ENCODE measurements at places on chromosomes 2 and 18.

DNA sequence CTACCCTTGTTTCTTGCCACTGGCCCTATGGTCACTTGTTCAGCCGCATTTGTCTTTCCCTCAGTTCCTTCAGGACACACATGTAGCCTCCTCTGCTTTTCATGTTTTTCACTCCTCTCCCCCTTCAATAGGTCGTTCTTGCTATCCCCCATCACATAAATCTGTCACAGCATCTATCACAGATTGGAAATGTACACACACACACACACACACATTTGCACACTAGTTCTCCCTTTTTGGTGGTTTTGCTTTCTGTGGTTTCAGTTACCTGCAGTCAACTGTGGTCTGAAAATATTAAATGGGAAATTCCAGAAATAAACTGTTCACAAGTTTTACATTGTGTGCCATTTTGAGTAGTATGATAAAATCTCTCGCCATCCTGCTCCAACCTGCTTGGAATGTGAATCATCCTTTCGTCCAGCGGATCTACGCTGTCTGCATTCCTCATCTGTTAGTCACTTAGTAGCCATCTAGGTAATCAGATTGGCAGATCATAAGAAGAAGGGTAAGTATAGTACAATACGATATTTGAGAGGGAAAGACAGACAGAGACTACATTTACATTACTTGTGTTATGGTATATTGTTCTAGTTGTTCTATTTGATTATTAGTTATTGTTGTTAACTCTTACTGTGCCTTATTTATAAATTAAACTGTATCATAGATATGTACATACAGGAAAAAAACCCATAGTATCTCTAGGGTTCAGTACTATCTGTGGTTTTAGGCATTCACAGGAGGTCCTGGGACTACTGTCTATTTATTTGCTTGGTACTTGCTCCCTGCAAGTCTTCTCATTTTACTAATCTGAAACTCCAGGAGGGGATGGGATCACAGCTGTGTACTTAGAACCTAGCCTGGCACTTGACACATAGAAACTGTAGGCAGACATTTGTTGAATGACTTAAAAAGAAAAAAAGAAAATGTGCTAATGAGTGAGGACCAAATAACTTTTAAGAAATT, 86.1 kb upstream of the PNPT1 start:
- DNase-seq, result no peak

GRCh38 chr2:113012436-113013335, 7.4 kb downstream of the IL36A start:
- no peak for DNase-seq

DNA sequence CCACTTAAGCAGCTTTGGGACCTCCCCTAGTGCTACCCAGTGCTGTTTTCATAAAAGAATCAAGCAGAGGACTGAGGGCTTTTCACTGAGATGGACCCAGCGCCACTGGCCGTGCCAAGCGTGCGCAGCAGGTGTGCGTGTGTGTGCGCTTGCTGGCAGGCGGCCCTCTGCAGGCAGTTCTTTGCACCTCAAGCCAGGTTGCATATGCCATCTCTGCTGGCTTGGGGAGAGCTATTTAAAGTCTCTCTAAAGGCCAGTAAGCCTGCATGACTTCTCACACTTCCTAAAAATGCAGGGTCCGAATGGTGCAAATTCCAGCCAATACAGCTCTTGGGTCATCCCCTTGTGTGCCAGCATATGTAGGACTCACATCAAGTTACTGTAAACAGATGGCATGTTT, 255.5 kb downstream of the RNF152 start:
- no peak for DNase-seq

DNA sequence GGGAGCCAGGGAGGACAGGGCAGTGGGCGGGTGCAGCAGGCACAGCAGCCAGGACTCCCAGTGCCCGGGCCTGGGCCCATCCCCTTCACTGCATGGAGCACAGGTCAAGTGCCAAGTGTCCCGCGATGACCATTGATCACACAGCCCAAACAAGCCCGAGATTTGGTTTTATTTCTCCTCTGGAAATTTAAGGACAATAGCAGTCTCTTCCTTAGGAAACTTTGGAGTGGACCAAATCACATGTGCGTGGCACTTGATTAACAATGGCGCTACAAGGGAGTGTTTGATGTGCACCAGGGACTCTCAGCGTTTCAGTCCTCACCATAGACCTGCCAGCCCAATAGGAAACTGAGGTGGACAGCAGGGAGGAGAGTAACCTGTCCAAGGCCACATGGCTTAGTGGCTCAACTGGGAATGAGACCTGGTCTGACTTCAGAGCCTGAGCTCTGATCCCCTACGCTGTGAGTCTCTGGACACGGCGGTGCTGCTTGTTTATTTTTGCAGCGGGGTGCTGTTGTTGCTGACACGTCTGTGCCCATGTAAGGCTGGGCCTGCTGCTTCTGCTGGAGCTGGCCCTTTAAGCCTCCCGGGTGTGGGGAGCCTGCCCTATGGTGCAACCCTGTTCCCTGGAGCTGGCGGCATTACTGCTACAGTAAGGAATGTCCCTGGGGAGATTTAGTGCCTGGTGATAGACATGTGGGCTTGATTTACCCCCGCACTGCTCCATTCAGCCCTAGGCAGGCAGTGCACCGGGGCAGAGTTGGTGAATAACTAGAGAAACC, 194.2 kb downstream of the INHBB start:
- DNase-seq, result no peak

GRCh38 chr18:6751222-6751621, 21.7 kb downstream of the ARHGAP28 start:
- no peak for DNase-seq

- DNase-seq, result no peak
Observed at GRCh38 chr2:200466425-200467418, 43.1 kb downstream of the KCTD18 start.

GRCh38 chr2:100137866-100138570, 4.4 kb downstream of the AFF3 start:
- DNase-seq, result no peak

DNA sequence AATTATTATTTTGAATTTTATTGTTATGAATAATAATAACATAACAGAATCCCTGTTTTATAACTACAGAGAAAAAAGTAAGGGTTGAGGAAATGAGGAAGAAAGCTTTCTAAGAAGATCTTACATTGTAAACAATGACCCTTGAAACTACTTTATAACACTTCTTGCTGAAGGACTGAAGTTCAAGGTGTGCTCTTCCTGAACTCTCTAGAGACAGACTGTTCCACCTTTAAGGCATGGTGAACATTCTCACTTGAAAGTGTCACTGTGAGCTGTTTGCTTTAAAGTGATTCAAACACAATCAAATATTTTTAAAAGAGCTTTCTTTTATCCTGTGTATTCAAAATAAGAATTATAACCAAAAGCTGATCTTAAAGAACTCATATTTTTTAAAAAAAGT, 131.5 kb downstream of the DNAH7 start:
- DNase-seq, result no peak

GRCh38 chr2:3604207-3604877, 9.4 kb downstream of the COLEC11 start:
- no peak for DNase-seq

- no peak for DNase-seq
Observed at GRCh38 chr2:120708944-120709607, 26.6 kb upstream of the GLI2 start.

- DNase-seq, result no peak
Observed at GRCh38 chr2:219000569-219000960, 7.3 kb upstream of the CRYBA2 start.

GRCh38 chr18:75161256-75162028, 47.5 kb downstream of the PTGR3 start:
- DNase-seq, result no peak

GRCh38 chr2:8030573-8031303, 651.1 kb upstream of the ID2 start:
- no peak for DNase-seq

DNA sequence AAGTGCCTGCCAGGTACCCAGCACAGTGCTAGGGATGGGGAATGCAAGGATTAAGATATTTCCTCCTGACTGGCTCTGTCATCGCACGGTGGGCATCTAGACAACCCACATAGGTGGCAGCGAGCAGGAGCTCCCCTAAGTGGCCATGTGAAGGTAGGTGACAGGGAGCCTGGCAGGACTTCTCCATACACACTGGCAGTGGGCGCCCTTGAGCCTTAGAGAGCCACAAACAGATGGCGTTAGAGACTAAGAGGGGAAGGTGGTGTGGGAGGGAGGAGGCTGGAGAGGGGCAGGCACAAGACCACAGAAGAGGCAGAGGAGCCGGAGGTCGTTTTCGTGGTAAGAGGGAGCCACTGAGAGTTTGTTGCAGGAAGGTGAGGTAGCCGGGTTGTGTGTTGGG, 15.2 kb downstream of the PRELID3A start:
- DNase-seq, result no peak

GRCh38 chr2:128596396-128597120, 277.9 kb upstream of the HS6ST1 start:
- no peak for DNase-seq

- no peak for DNase-seq
Observed at GRCh38 chr2:96131152-96131812, 7.0 kb downstream of the ASTL start.

DNA sequence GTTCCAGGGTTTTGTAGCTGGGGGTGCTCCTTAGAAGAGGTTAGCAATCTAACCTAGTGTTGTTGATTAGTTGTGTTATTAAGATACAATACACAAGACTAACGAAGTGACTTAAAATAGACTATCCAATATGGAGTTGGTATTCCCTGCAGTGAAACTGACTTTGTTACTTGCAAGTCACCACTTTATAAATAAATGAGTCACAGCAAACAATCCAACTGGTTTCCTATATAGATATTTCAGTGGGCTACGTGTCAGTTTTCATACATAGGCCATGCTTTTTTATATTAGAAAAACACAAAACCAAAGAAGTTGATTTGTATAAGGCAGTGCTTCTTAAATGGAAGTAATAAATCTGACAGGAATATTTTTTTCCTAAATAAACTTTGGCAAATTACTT, 274.0 kb downstream of the CAMKMT start:
- DNase-seq, result no peak

GRCh38 chr2:221074238-221074637, 497.9 kb downstream of the EPHA4 start:
- DNase-seq, result no peak

GRCh38 chr2:32745191-32745590, 117.3 kb downstream of the TTC27 start:
- DNase-seq, result no peak

DNA sequence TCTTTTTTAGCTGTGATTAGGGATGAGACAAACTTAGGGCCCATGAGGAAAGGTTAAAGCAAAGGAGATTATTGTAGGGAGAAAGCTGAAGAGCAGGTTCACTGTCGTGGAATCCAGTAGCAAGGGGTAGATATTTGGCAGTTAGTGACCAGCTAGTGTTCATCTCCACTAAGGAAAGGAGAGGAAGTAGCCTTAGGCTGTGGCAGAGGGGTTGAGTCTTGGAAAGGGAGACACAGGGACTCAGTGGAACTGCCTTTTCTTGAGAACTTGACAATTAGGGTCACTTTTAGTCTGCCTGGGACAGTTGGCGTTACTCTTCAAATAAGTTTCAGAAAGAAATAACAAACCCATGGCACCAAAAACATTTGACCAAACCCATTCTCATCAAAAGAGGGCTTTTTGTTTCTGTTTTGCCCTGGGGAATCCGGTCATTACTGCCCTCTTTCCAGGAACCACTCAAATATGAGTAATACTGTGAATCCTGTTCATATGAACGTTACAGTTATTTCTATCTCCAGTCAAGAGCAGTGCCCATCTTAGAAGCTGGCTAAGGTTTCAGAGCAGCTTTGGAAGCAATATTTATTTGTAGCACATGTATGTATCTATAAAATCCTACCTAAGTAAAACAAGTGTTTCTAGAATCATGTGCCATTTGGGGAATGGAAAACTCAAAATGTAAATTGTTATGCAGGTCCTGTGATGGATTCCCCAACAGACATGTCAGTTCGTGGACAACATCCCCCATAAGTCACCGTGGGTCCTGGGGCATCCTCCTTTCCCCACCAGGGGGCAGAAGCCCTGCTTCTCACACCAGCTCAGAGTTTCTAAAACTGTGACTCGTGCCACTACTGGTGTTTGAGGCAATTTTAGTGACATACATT, 77.3 kb upstream of the PHLPP1 start:
- DNase-seq, result no peak
